Activated CD8-positive, alpha-beta memory T cell treated with anti-CD3 and anti-CD28 coated beads for 36 hours (primary cell): ENCODE measurements at places on chromosomes 6 and 20. TPM values are rescaled to one million over a fixed set of nuclear protein-coding genes. Genes with fewer than 3 reads are reported as not detected.

RTF2 gene
- 78.2 TPM for total RNA-seq

SIGLEC1 gene
- not detected for total RNA-seq

RBPJL gene
- total RNA-seq, result not detected

RPN2 gene
- 161 TPM for total RNA-seq

SEL1L2 gene
- not detected for total RNA-seq

MKKS gene
- 6.6 TPM for total RNA-seq

GSTA3 gene
- total RNA-seq, result not detected

NOX3 gene
- not detected for total RNA-seq

SAPCD1 gene
- total RNA-seq, result 7.6 TPM

CCDC170 gene
- total RNA-seq, result not detected

RRAGD gene
- 13.6 TPM for total RNA-seq

ZSCAN9 gene
- 5.8 TPM for total RNA-seq

COL10A1 gene
- total RNA-seq, result not detected

FAM83C gene
- total RNA-seq, result not detected

C6orf58 gene
- not detected for total RNA-seq

ANGPT4 gene
- not detected for total RNA-seq

SLC25A27 gene
- total RNA-seq, result 1.1 TPM

ENPP5 gene
- 0.19 TPM for total RNA-seq

UBE2V1 gene
- 174 TPM for total RNA-seq

ADISSP gene
- total RNA-seq, result 72.4 TPM

PSMB9 gene
- total RNA-seq, result 207 TPM

SLC4A11 gene
- 3.9 TPM for total RNA-seq

GOPC gene
- total RNA-seq, result 20.8 TPM

TLDC2 gene
- total RNA-seq, result not detected

PSORS1C2 gene
- total RNA-seq, result not detected

ERVFRD-1 gene
- total RNA-seq, result not detected

SLC13A3 gene
- total RNA-seq, result not detected

NPEPL1 gene
- 12.6 TPM for total RNA-seq

MYB gene
- total RNA-seq, result 30.7 TPM

RIMS1 gene
- total RNA-seq, result not detected

PTP4A1 gene
- total RNA-seq, result 96.6 TPM

PRRT1 gene
- total RNA-seq, result 0.61 TPM

TNXB gene
- total RNA-seq, result 1.1 TPM

GDAP1L1 gene
- not detected for total RNA-seq

NHSL1 gene
- total RNA-seq, result 0.19 TPM

PPP1R3G gene
- total RNA-seq, result not detected

HLA-DRA gene
- 12.9 TPM for total RNA-seq

TMEM170B gene
- 2.7 TPM for total RNA-seq

PBOV1 gene
- total RNA-seq, result not detected

EYS gene
- not detected for total RNA-seq

SRMS gene
- not detected for total RNA-seq

TINAG gene
- total RNA-seq, result not detected

PDYN gene
- total RNA-seq, result not detected
